ENCODE measurements at places on chromosomes 13 and 19.
A peak's percentile ranks its signal among the peaks of the same experiment; 100 is the strongest.

GRCh38 chr13:94550062-94550738 is 45.8 kb downstream of the TGDS start:
- DNase-seq: no peak

DNA sequence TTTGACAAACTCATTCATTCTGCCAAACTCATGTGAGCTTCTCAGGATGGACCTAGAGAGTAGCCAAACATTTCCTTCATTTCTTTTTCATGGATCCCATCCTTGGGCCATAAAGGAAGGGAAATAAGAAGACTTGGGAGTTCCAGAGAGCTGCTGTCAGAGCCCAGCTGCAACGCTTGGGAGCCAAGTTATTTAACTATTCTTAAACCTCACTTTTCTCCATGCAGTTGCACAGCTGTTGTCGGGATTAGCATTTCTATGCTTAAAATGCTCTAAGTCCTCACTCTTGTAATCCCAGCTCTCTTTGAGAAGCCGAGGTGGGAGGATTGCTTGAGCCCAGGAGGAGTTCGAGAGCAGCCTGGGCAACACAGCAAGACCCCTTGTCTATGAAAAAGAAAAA is 11.7 kb upstream of the CASP14 start:
- DNase-seq: no peak

DNA sequence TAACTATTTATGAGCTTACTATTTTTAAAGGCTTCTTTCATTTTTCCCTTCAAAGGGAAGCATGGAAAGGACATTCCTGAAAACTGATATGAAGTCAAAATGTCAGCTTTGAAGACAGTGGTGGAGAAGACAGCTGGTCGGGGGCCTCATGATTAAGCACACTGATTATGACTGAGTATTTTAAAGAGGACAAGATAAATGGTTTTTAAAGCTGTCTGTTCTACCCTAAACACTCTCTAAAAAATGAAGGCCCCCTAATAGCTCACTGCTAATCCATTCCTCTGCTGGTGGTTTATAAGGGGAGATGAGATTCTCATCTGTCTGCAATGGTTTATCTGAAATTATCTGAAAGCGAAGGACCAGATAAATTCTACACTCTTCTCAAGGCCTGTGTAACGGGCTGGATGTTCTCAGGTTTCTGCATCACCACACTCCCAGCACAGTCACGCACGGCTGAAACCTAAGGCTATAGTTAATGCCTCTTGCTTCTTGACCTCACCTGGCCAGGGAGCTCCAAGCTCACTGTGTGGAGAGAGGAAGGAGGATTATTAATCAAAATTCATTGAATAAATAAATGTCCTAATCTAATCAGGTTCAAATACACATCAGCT is 86.9 kb upstream of the DOCK9 start:
- DNase-seq: no peak

GRCh38 chr19:50414864-50415660 is 3.7 kb upstream of the SPIB start:
- DNase-seq: peak; percentile 99
